GM12892 (cell line): ENCODE measurements at places on chromosomes 12 and 14.
A peak's percentile ranks its signal among the peaks of the same experiment; 100 is the strongest.

DNA sequence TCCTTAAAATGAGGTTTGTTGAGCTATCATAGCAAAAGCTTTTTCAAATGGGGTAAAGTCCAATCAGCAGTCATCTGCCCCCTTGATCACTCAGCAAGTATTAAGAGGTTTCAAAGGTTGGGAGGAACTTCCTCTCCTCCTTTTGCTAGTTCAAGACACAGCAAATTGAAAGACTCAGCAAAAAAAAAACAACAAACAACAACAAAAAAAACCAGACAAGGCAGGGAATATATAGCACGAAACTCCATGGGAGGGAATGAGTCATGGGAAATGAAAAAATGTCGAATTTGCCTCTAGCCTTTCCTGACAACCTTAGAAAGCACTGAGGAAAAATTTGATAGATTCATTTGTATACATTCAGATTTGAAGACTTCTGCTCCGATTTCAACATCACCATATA is 1.6 kb upstream of the SLC7A8 start:
- no peak for DNase-seq

GRCh38 chr12:29380536-29381523 is at the start of gene ERGIC2:
Gene ERGIC2, minus strand, starts transcription at chr12:29381172. Its CDS starts 9,539 bp downstream, at chr12:29371633.
- peak; percentile 47 for DNase-seq

GRCh38 chr12:101018540-101018939 is 191.5 kb downstream of the SLC5A8 start:
- DNase-seq: no peak

DNA sequence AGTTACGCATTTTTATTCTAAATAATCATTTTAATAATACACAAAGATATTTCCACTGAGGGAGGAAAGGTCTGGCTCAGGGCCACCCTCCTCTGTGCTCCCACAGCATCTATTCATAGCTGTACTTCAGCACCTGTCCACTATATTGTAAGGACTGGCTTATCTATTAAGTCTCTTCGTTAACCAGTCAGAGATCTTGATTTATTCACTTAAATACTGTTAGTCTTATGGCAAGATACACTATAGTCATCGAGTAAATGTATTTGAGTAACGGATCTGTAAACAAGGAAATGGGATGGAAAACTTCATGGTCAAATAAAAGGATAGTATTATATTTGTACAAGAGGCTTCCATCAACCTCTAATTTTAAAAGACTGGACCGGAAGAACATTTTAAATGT is 54.6 kb downstream of the SPTLC2 start:
- no peak for DNase-seq

GRCh38 chr12:120241561-120242274 is 23.8 kb downstream of the PXN start:
- no peak for DNase-seq

GRCh38 chr14:65237941-65238340 is 135.6 kb upstream of the MAX start:
- DNase-seq: no peak

- no peak for DNase-seq
Observed at GRCh38 chr12:51025338-51025835, 797 bp downstream of the SLC11A2 start.

DNA sequence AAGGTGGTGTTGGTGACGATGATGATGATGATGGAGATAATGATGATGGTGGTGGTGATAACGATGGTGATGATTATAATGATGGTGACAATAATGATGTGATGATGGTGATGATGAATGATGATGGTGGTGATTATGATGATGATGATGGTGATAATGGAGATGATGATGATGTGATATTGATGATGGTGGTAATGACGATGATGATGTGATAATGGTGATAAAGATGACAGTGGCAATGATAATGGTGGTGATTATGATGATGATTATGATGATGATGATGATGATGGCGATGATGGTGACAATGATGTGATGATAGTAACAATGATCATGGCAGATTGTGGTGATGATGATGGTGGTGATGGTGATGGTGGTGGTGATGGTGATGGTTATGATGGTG is 518.0 kb downstream of the GLT1D1 start:
- DNase-seq: no peak

GRCh38 chr12:112285600-112286401 is 96.4 kb downstream of the HECTD4 start:
- no peak for DNase-seq

DNA sequence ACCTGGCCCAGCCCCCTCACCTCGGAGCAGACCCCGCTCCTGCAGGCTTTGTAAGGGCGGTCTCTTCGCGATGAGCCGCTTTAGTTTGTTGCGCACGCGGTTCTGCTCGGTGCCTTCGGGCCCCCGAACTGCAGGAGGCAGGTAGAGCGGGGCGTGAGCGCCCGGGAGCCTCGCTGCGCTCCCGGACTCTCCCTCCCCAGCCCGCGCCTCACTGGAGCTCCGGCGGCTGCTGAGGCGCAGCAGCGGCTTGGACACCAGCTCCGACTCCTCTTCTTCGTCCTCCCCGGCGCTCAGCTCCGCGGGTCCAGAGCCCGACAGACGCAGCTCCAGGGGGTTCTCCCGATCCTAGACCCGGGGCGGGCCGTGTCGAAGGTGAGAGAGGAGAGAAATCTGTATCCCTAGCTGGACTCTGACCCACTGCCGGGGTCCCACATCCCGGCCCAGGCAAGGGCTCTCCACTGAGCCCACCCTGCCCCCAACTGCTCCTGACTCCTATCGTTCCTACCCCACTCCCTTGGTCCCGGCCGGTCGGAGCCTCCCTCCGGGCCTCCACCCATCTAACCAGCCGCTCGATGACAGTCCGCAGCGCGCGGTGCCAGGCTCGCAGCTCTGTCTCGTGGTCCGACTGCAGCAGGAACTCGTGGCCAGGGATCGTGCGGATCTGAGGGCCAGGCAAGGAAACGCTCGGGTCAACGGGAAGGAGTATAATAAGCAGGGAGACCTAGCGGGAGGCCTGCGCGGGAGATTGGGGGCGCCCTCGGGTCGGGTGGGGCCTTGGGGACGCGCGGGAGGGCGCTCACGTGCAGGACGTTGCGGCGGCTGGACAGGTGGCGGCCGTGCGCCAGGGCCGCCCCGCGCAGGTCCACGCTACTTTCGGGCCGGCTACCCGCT is 4.2 kb downstream of the ARHGAP9 start:
- DNase-seq: no peak

DNA sequence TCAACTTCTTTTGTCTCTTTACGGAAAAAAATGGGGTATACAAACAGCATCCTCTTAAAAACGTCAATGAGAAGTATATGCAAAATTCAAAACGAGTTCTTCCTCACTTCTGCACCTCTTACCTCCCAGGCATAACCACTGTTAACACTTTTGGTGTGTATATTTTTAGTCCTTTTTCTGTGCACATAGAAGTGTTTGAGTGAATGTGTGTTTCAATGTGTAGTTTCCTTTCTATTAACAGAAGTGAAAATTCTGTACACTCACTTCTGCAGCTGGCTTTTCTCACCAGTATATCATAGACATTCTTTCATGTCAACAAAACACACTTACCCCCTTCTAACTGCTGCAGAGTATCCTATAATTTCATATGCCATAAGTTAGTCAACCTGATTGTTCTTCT is 5.4 kb downstream of the UBR7 start:
- no peak for DNase-seq

DNA sequence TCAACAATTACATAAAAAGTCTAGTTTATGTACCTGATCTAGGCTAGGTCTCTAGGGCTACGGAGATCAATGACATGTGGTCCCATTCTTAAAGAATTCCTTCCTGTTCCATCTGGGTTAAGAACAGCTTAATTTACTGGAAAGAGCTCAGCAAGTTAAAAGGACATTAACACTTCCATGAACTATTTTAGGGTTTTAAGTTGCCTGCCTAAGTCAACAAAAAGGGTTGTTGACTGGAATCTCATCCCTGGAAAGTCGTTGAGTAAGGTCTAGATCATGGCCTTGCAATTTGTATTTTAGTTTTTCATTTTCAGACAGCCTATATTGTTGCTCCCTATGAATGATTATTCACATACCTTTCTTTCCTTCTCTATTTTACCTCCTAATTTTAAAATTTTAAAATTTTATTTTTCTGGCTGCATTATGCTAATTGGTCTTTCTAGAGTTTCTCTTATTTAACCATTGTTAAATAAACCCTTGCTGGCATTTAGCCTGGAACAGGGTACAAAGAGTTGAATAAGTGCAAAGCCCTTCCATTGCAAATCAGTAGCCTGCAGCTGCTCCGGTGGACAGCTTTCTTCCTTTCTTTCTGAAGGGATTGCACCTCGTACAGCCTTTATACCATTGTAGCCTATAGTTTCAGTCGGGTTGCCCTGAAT is 66.3 kb downstream of the VRK1 start:
- DNase-seq: no peak

- DNase-seq: no peak
Observed at GRCh38 chr12:50087995-50088394, 2.9 kb downstream of the SMARCD1 start.

DNA sequence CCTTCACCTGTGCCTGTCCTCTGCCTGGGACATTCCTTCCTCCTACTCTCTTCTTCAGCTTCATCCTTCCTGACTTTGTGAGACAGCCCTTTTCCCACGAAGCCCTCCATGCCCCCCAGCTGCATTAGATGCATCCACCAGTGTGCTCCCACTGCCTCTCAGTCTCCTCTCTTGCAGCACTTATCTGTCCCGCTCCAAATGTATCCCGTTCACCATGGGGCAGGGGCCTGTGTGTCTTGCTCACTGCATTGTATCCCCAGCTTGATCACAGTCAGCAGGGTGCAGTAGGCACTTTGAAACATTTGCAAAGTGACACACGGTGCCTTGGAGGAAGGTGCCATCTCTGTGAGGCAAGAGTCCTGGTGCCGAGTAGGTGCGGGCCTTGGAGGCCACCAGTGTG is 104.0 kb downstream of the SLC25A47 start:
- no peak for DNase-seq

DNA sequence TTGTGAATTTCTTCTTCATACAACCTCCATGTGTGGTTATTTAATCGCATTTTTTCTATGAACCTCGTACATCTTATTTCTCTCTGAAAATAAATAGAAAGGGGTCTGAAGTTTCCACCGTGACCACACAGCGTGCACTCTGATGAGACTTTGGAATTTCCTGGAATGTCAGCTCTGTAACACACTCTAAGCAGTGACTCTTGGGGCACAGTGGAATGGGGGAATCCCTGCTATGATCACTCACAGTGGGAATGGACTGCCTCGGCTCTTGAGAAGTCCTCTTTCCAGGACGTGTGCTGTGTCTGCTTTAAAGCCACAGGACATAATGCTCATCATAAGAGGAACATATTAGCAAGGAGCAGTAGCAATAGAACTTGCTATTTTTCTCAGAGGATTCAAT is 416.2 kb downstream of the EGLN3 start:
- no peak for DNase-seq

DNA sequence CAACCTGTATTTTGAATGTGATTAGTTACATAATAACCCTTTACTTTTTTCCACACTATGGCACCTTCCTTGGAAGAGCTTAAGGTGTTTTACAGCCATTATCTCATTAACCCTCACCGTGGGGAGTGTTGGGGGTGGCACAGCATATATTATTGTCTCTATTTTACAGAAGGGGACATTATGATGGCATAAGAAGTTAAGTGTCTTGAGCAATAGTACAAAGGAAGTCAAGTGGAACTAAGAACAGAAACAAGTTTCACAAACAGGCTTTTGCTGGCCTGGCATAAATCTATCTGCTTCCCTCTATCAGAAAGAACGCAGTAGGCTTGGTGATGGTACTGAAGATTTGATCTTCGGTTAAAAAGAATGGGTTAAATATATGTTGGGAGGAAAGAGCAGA is 169.7 kb upstream of the OTX2 start:
- DNase-seq: no peak
